NCI-H524 treated with DMSO at 0.1 percent for 48 hours (cell line): ENCODE measurements at places on chromosomes 1 and 21.

GRCh38 chr21:36859744-36860501, 106.5 kb downstream of the HLCS start:
- DNase-seq, result no peak

DNA sequence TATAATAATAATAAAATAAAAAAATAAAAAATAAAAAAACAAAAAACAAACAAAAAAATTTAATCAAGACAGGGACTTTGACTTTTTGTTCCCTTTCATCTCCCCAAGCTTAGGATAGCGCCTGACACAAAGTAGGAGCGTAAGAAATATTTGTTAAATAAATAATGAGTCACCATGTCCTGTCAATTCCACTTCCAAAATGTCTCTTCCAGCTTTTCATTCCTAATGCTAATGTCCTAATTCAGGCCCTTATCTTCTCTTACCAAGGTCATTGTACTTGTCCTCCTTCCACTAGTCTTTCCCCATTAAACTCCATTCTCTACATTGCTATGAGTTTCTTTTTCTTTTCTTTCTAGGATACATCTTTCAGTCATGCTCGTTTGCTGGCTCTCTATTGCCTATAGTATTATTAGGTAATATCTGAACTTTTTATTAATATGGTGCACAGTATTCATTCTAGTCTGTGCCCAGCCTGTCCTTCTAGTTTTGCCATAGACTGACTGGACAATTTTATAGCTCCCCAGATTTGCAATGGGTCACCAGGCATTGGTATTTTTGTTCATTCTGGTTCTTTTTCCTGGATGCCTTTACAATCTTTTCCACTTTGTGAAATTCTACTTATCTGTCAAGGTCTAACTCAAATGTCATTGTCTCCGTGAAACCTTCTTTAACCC, 11.4 kb downstream of the NEXN start:
- no peak for DNase-seq

- DNase-seq, result no peak
These were observed 1.5 kb upstream of the S100B start for GRCh38 chr21:46606427-46606813.

DNA sequence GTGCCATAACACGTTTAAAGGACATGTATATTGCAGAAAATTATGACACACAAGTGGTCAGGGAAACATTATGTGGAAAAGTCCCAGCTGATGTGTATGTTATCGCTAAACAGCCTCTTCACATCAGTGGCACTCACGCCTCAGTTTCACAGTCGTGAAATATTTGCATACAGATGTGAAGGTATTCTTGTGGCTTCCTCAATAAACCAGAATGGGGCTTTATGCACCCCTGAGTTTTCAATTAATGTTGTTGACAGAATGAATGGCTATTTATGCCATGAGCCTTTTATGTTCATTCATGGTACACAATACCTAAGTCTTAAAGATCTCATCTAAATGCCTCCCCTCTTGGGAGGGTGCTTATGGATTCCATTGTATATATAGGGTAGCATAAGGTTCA, 202.1 kb upstream of the ADGRL2 start:
- DNase-seq, result no peak

GRCh38 chr1:109240158-109241152, 8.9 kb upstream of the CELSR2 start:
- DNase-seq, result no peak
